ENCODE measurements at places on chromosomes 6 and 20. TPM values are rescaled to one million over a fixed set of nuclear protein-coding genes. Genes with fewer than 3 reads are reported as not detected.

GRCh38 chr6:106727480-106728149, 98.2 kb downstream of the QRSL1 start:
- no peak for DNase-seq

DNA sequence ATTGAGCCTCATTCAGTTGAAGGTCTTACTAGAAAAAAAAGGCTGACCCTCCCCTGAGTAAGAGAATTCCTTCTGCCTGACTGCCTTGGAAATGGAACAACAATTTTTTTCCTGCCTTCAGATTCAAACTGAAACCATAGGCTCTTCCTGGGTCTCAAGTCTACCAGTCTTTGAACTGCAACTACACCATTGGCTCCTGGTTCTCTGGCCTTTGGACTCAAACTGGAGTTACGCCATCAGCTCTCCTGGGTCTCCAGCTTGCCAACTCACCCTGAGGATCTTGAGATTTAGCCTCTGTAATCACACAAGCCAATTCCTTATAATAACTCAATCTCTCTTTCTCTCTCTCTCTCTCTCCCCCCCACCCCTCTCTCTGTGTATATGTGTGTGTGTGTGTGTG, 36.0 kb upstream of the SNX9 start:
- DNase-seq = peak; percentile 80

DNA sequence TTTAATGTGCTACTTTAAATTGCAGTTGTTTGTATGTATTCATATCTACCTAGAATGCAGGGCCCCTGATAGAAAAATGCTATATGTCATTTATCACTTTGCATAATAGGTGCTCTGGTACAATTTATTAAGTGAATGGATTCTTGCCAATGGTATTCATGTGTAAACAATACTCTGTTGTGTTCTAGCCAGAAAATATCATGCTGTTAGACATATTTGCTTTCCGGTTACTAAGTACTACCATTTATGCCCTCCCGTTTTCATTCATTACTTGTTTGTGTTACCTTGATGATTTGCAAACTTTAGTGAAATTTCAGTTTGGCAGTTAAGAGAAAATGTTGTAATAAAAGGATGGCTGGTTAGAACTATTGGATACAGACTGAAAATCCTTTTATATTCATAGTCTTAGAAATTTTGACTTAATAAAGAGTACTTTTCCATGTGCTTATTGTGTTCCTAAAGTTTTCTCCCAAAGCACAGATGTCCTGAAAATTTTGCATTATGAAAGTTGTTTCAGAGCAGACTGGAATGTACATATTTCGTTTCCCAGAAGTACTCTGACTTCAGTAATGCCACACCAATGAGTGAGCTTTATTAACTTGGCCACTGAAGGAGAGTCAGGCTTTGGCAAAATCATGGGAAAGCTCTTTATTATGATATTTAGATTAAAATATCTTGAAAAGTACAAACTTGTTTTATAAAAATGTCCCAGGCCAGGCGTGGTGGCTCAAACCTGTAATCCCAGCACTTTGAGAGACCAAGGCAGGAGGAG, 31.5 kb downstream of the RPF2 start:
- DNase-seq = no peak

Gene RRAGD
- total RNA-seq = 7.9 TPM

DNA sequence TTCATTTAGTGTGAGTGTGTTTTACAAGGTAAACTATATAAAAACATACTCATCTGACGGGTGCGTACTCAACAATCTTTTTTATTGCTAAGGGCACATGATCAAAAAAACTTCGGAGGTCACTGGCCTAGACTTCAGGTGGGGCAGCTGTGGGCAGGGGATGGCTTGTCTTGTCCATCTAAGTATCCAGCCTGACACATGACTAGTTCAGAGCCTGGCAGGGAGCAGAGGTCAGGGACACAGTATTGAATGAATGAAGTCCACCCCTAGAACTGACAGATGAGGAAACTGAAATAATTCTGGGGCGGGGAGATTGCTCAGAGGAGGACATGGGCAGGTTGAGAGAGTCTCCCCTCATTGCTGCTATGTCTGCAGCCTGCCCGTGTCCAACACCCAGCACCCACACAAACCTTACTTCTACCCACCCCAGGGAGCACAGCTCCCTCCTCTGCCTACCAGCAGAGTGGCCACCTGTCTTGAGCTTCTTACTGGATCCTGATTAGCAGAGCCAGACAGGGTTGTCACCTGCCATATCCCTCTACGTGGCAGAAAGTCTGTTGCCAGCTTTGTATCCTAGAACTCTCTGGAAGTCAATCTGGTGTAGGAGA, 48.9 kb downstream of the MRPL14 start:
- no peak for DNase-seq

All from left lobe of liver (tissue), 2 donors.